ENCODE measurements at places on chromosomes 5 and 9. TPM values are rescaled to one million over a fixed set of nuclear protein-coding genes. Genes with fewer than 3 reads are reported as not detected.

GRCh38 chr9:107390778-107391177 is 98.8 kb downstream of the KLF4 start:
- peaks cover 7% of the 10 kb centered on the region for H3K27me3 ChIP-seq
- H3K4me3 ChIP-seq: no peak overlapping the region
- no peaks in the 10 kb centered on the region for H3K4me1 ChIP-seq

DNA sequence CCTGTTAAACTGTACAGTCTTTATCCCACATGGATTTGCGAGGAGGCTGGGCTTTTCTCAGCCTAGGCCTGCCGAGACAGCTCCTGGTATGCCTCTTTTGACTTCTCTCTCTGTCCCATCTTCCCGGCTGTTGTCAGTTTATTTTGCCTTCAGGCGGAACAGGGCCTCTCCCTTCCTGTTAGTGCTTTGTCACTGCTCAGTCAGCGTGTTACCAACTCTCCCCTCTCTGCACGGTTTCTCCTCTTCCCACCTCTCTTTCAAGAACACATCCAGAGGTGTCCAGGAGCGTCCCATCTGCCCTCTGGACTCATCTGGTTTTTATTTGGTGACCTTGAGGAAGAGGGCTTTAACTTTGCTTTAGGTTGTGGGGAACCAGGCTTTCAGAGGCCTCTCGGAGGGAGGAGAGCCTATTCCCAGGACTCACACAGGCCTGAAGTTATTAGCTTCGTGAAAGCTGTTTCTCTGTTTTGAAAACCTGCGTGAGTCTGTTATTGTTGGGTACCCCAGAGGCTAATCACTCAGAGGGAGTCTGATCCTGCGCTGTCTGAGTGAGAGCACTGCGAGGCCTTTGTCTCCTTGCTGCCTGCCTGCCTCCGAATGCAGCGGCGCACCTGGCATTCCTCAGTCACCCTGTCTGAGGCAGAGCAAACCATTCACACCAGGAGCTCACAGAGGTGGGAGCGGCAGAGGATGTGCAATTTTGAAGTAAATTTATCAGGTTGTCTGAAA is 234.4 kb upstream of the MPDZ start:
- no peak overlapping the region for H3K27ac ChIP-seq
- H3K4me3 ChIP-seq: no peak overlapping the region
- DNase-seq: no peak
- H3K27me3 ChIP-seq: no peaks in the 10 kb centered on the region
- no peaks in the 10 kb centered on the region for H3K4me1 ChIP-seq

The TAF1L gene
- total RNA-seq: 0.03 TPM

DNA sequence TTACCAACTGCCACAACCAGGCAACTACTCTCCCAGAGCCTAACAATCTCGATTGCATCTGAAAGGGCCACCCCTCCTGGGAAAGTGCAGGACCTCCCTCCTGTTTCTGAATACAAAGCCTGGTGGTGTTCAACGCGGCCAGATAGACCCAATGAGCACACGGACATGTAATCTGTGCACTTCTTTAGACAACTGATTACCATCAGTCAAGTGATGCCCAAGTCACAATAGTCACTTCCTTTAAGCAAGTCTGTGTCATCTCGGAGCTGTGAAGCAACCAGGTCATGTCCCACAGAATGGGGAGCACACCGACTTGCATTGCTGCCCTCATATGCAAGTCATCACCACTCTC is 739 bp downstream of the C9orf72 start:
- peaks cover 2% of the 10 kb centered on the region for H3K36me3 ChIP-seq
- peaks cover 6% of the 10 kb centered on the region for H3K27me3 ChIP-seq
- peak overlapping the region; percentile 86 for H3K4me3 ChIP-seq
- H3K4me1 ChIP-seq: peaks cover 30% of the 10 kb centered on the region
- H3K27ac ChIP-seq: peak overlapping the region; percentile 97
- no peak for DNase-seq

GRCh38 chr5:80867233-80867632 is 92.9 kb upstream of the RASGRF2 start:
- no peak for DNase-seq
- peaks cover 66% of the 10 kb centered on the region for H3K4me1 ChIP-seq
- H3K27ac ChIP-seq: peak overlapping the region; percentile 72
- no peaks in the 10 kb centered on the region for H3K27me3 ChIP-seq
- H3K4me3 ChIP-seq: peak overlapping the region; percentile 51

Measured in activated T-helper 1 cell treated with anti-CD3 and anti-CD28 coated beads, Interleukin-12 subunit alpha, Interleukin-12 subunit beta, Interleukin-2, Interleukin-4 antibody, amounts not matched to agents 30 ng/mL and 10 ng/mL and 1 ng/mL, durations not matched to agents 14 hours and 24 hours and 36 hours (primary cell).